ENCODE measurements at places on chromosomes 3 and 15.

DNA sequence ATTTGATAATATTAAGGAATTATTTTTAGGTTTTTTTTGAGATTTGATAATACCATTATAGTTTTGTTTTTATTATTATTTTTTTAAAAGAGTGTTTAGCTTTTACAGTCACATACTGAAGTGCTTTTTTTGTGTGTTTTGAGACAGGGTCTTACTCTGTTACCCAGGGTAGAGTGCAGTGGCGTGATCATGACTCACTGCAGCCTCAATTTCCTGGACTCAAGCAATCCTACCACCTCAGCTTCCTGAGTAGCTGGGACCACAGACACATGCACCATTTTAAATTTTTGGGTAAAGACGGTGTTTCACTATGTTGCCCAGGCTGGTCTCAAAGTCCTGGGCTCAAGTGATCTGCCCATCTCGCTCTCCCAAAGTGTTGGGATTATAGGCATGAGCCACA, 73.0 kb downstream of the SUMF1 start:
- no peak for DNase-seq

DNA sequence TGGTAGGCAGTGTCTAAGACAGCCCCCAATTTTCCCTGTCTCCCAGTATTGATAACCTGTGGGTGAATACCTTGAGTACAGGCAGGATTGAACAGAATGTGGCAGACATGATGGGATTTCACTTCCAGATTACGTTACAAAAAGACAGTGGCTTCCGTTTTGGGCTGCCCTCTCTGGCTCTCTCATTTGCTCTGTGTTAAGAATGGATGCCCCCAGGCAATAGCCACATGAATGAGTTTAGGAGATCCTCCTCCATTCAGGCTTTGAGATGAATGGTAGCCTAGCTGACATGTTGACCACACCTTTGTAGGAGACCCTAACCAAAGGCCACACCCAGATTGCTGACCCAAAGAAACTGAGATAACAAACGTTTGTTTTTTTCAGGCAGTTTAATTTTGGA, 34.3 kb downstream of the UBXN7 start:
- no peak for DNase-seq

GRCh38 chr15:75817138-75817935, 25.9 kb upstream of the UBE2Q2 start:
- no peak for DNase-seq

DNA sequence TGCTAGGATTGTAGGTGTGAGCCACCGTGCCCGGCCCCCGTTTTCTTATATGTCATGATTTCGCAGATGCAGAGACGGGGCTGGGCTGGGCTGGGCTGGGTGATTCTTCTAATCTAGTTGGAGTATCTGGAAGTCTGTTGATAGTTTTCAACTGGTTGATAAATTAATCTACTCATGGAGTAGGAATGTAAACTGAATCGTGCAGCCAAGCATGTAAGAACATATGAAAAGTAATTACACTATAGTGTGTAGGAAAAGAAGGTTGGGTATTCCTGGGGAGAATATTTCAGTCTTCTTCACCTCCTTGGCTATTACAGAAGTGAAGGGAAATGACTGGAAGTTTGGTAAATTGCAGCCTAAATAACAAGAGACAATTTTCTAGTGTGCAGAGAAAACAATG, 82.6 kb upstream of the MAGI1 start:
- DNase-seq, result no peak

DNA sequence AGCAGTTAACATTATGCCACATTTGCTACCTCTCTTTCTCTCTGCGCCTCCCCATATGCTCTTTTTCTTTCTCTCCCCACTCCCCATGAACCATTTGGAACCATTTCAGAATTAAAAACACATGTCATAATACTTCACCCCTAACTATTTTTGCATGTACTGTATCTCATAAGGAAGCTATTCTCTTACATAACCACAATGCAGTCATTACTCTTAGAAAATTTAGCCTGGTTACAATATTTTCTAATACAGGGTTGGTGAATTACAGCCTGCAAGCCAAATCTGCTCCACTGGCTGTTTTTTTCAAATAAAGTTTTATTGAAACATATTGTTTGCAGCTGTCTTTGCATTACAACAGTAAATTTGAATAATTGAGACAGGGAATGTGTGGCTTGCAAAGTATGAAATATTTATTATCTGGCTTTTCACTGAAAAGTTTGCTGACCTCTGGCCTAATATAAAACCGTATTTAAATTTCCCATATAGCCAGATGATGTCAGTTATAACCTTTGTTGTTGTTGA, 62.8 kb downstream of the SGO1 start:
- no peak for DNase-seq

- peak; percentile 59 for DNase-seq
Observed at GRCh38 chr3:44984335-44984734, 8.3 kb downstream of the EXOSC7 start.

DNA sequence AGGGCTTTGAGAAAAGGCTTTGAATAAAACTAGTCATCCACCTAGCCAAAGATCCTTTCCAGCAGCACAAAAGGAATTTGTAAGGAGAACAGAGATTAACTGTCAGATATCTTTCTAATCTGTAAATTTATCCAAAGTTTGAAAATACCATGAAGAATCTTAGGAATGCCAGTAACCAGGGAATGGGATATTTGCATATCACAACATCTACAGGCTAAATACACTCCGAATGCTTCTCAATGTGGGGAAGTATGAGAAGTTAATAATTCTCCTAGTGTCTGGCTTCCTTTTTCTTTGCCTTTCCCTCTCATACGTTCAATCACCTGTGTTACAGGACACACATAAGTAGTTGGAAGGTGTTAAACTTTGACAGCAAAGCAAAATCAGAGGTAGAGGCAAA, 7.8 kb downstream of the ANAPC13 start:
- DNase-seq, result no peak
